ENCODE measurements at places on chromosomes 1 and 21.

DNA sequence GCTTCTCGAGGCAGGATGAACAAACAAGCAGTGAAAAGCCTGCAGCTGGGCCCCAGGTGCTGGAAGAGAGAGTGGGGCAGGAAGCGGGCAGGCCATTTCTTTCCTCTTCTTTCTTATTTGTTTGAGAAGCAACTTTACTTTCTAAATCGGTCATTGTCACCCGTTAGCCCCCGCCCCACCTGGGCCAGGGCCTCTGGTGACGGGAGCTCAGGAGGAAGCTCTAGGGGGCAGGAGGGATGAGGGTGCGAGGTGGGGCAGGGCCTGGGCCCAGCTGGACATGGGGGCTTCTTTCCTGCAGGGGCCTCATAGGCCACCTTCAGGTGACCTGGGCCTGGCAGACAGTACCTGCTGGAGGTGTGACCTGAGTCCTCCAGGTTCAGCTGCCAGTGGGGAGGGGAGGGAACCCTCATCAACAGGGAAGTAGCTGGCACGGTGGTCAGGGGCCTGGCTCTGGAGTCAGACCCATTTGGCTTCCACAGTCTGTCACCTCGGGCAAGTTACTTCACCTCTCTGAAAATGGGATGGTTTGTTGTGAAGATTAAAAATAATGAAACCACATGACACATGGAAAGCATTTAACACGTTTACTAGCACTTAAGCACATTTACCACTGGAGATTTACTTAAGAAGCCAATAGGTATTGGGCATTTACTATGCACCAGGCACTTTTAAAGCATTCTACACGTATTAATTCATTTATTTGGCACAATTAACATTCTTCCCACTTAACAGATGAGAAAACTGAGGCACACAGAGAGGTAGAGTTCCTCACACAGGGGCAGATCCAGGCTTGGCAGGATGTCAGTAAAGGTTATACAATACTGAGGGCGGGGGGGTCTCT is 54.1 kb upstream of the ID3 start:
- no peak for DNase-seq

- no peak for DNase-seq
These were observed 42.9 kb downstream of the SLX9 start for GRCh38 chr21:44982558-44983250.

DNA sequence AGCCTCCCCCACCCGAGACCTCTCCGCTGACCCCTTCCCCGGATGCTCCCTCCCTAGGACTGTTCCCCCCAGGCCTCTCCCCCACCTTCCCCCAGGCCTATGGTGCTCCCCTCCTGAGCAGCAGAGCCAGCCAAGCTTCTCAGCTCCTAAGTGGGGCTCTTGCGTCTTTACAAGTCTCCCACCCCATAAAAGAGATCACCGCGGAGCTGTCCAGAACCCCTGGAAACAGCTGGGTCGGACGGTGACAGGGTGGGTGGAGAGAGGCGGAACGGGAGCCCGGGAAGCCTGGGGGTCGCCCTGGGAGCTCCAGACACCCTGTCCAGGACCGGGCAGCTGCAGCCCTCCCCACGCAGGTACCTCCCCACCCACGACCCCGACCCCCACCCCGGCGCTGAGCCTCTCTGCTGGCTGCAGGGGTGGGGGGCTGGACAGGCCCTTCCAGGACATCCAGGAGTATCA is 61.2 kb downstream of the WNT9A start:
- DNase-seq, result no peak

- no peak for DNase-seq
These were observed 136.6 kb upstream of the HMGB4 start for GRCh38 chr1:33727310-33727709.

GRCh38 chr1:85484264-85484663 is 19.3 kb upstream of the DDAH1 start:
- DNase-seq, result no peak

Measured in stimulated activated CD4-positive, alpha-beta T cell treated with anti-CD3 and anti-CD28 coated beads, TNF-alpha, amount 100 ng/mL, for 1 hour (primary cell).